A549 treated with Hydrocortisone at 1 μM for 4 hours (cell line): ENCODE measurements at places on chromosomes 2 and 18. TPM values are rescaled to one million over a fixed set of nuclear protein-coding genes. Genes with fewer than 3 reads are reported as not detected.

Gene GKN2
- 1.8 to 3.1 TPM (median 2.5 TPM) in 5 replicates for total RNA-seq

Gene DCDC2C
- total RNA-seq = 0.21 to 0.56 TPM (median 0.40 TPM) in 4 of 5 replicates, not detected in the other

Gene ECEL1
- 0.09 to 0.37 TPM (median 0.15 TPM) in 5 replicates for total RNA-seq

Gene SMYD5
- total RNA-seq = 53.8 to 62.2 TPM (median 56.3 TPM) in 5 replicates

Gene GPR155
- 0.13 to 0.74 TPM (median 0.44 TPM) in 5 replicates for total RNA-seq

Gene LGALSL
- total RNA-seq = 11.1 to 13.9 TPM (median 12.3 TPM) in 5 replicates

Gene UGT1A7
- total RNA-seq = 2.9 to 4.8 TPM (median 3.8 TPM) in 5 replicates
